ENCODE measurements at places on chromosomes 2 and 18. TPM values are rescaled to one million over a fixed set of nuclear protein-coding genes. Genes with fewer than 3 reads are reported as not detected.

- no peak for DNase-seq
These were observed 11.3 kb upstream of the COPS8 start for GRCh38 chr2:237074211-237074993.

DNA sequence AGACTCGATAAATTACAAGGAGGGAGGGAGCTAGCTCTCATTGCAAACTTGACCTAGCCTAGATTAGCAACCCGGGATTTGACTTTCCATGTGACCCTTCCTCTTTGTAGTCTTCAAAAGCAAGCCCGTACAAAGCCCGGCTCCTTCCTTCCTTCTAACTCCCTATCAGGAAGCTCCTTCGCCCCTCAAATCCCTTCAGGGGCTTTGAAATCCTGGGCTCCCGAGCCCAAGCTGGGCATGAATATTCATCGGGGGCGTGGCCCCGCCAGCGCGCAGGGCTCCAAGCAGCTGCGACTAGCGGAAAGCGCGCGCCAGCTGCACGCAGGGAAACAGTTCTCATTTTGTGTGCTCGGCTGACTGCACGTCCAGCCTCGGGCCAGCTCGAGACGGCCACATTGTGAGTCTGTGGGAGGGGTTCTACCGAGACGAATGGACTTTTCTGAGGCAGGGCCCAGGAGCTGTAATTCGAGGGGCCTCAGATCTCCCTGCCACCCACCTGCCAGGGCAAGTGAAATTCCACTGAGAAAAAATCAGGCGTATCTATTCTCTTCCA is 84.0 kb upstream of the PELI1 start:
- peak; percentile 88 for DNase-seq

- DNase-seq = no peak
These were observed 126.8 kb downstream of the SEPTIN10 start for GRCh38 chr2:109486711-109487535.

DNA sequence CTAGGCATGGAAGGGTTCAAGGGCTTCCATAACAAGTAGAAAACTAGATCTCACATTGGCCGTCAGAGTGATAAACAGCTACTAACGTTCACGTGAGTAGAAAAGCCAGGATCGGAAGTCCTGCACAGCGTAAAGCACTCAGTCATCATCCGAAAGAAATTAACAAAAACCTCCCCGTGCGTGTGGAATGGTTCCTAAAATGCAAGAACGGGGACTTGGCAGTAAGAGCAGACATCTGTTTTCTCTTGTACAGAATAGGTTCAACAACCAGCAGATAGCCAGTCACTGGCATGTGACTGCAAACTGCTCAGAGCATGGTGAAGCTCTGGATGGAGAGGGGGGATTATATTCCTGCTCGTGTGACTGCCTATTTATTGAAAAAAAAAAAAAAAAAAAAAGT is 106.9 kb upstream of the ITGB6 start:
- no peak for DNase-seq

GRCh38 chr2:143686585-143687164 is 557.5 kb downstream of the ARHGAP15 start:
- no peak for DNase-seq

DNA sequence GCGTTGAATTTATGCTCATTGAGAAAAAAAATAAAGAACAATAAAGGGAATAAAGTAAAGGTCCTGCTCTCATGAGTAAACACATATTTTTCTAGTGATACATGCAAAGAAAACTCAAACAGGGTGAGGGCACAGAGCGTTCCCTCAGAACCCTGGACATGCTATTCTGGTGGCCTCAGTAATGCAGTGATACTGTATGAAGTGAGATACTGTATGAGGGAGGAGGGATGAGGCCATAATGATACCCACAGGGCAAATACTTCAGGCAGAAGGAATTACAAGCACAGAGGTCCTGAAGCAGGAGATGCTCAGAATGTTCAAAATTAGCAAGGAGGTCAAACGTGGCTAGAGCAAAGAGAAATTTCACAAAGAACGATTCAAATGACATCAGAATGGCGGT is 28.4 kb upstream of the RNU4ATAC start:
- DNase-seq = no peak

DNA sequence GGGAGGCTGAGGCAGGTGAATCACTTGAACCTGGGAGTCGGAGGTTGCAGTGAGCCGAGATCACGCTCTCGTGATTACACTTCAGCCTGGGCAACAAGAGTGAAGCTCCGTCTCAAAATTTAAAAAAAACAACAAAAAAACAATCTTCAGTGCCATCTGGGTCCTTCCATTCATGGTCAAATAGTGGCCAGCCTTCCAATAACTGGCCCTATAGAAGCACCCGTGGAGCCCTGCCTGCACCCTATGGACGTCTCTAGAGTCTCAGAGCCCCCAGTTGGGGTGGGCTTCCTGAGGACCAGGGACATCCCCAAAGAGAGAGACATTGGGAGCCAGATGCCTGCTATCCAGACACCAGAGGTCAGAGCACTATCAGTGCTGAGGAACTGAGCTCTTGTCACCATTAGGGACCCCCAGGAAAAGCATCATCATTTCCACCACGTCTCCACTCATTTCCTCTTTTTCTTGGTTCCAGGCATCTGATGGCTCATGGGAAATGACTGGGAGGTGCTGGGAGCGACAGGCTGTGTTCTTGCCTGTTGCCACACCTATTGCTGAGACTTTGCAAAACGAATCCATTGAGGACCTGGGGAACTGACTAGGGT is 9.4 kb downstream of the NEU2 start:
- no peak for DNase-seq

- DNase-seq = peak; percentile 23
These were observed 638 bp downstream of the ST3GAL5 start for GRCh38 chr2:85888020-85888683.

DOCK10 gene
- total RNA-seq = 13.3 TPM

ATOH8 gene
- total RNA-seq = 8.7 TPM

DUSP19 gene
- 2.8 TPM for total RNA-seq

SLC25A12 gene
- total RNA-seq = 22.3 TPM

Data from mucosa of descending colon (tissue), 3 donors.